CD8-positive, alpha-beta memory T cell (primary cell): ENCODE measurements at places on chromosomes 4 and X.

GRCh38 chr4:151021637-151022334 lies 6.7 kb upstream of the LRBA start:
- DNase-seq, result no peak

DNA sequence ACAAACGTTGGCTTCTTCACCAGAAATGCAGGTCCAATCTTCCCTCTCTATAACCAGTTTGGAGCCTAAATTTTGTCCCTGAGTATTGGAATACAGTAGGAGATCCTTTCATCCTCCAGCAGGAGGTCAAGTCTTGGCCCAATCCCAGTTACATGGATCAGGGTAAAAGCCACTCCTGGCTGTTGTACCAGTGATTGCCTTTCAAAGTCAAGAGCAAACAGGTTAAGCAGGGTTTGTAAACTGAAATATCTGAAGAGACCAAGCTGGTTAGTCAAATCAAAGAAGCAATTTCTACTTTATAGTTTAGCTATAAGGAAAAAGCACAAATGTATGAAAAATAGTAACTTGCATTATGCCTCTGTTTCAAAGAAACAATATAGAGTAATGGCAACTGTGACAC lies 329.4 kb downstream of the NAF1 start:
- no peak for DNase-seq

DNA sequence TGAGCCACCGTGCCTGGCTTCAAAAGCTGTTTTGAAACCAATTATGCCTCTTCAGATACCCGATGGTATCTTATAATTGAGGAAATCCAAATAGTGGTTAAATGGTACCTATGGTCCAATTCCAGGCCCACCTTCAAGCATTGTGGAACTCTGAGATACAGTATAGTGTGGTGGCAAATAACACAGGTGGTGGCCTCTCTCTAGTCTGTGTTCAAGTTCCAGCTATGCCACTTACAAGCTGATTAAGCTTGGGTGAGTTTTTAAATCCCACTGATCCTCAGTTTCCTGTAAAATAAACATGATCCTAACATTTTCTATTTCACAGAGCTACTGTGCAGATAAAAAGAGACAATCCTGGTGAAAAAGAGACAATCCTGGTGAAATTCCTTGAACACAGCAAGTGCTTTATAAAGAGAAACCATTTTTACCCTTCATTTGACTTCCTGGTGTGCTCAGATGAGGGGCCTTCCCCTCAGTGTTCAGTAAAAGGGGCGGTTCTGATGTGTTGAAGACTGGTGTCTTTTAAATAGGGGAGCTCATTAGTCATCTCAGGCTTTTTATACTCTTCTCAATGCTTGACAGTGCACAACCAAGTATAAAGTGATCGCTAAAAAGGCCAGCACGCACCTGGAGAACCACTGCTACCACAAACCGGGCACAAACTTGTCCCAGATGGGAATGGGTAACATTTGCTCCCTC lies 30.8 kb upstream of the CD40LG start:
- no peak for DNase-seq

DNA sequence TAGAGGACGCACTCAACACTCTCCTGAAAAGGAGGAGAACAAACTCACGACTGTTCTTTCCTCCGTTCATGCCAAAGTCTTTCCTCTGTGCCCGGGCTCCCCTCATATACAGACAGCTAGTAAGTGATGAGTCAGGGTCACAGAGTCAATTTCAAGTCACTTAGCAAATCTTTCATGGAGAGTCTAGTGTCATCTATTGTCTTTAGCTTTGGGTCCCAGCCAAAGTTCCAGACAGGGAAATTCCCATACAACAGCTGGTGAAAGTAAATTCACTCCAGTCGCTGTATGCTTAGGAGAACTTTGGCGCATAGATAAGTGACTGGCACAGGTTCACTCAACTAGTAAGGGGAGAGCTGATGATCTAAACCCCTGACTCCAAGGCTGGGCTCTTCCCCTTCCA lies 226.5 kb downstream of the MID1 start:
- no peak for DNase-seq

- no peak for DNase-seq
Measured at GRCh38 chr4:140135529-140136088, 18.4 kb downstream of the MAML3 start.

DNA sequence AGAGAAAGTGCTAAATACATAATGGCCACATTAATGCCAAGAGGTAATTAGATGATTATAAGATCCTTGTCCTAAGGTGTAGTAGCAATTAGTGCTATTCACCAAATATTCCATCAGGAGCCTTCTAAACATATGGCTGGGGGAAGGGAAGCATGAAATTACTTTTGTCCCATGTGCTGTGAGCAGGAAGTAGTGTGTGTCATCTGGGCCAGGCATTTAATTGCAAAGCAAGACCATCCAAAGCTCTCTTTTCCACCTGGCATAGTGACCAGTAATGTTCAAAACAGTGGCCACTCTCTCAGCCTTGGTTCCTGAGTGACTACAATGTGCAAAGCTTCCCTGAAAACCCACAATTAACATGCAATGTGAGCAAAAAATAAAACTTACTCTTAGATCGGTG lies 144.2 kb upstream of the FAM241A start:
- no peak for DNase-seq

GRCh38 chr4:176498617-176499256 lies 179.0 kb downstream of the SPCS3 start:
- no peak for DNase-seq

DNA sequence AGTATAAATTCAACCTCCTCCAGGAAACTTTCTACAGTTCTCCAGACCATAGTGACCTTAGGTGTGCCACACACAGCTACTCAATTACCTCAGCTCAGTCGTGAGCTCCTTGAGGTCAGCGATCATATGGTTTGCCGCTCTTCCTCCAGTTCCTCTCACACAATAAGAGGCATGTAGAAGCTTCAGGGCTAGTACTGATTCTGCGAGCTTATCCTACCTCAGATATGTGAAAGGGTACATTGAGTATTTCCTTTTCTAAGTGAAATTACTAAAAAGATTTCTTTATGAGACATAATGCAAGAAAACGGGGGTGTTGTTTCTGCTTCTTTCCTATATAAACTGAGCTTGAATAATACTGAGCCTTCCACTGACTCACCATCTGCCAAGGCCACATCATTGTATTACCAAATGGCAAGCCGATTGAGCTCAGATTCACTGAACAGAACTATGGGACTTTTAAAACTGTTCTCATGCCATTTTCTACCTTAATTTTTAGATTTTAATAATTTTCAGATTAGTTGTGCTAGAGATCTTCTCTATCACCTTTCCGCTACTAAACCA lies 183.1 kb downstream of the HS6ST2 start:
- DNase-seq, result no peak

- DNase-seq, result no peak
Measured at GRCh38 chrX:40073439-40074054, 24.2 kb downstream of the BCOR start.

- DNase-seq, result no peak
Measured at GRCh38 chr4:88137112-88137511, 21.3 kb downstream of the ABCG2 start.

GRCh38 chr4:133150486-133151340 lies 1.6 kb downstream of the PCDH10 start:
- no peak for DNase-seq

DNA sequence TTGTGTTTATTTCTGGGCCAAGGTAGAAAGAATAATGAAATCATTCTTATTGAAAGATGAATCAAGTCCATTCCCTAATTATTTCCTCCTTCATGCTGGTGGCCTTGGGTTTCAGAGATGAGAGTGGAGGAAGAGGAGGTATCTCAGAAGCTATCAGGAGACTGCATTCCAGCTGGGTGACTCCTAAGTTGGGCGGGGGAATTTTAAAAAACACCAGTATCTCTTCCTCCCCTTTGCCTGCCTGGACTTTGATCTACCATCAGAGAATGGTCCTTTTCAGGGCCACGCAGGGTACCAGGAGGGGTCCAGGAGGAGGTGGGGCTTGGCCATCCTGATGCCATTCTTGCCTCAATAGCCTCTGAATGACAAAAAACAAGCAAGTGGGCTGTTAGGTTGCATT lies 104.4 kb downstream of the ASMT start:
- DNase-seq, result no peak

DNA sequence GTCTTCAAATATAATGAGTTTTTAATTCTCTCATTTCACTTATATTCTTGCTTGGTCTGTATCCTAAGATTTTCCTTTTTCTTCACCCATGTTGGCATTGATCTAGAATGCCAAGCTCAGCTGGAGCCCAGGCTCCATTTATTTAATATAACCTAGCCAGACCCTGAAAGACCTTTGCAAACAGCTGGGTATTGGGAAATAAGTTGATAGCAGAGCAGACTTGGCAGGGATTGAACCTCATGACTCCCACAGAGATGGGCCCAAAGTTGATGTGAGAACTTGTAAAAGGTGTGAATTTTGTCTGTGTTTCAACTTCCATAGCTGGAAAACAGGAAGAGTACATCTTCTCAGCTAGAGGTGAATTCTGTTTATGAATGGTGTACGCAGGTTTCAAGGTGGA lies 59.5 kb downstream of the SH2D1A start:
- DNase-seq, result no peak

- DNase-seq, result no peak
Measured at GRCh38 chrX:66163849-66164411, at the start of gene HEPH. TSS of gene HEPH (plus strand) at chrX:66164247. CDS start at chrX:66170571, 6,324 bp downstream.

GRCh38 chr4:1285790-1286553 lies 3.7 kb upstream of the MAEA start:
- DNase-seq, result peak; percentile 63

- DNase-seq, result no peak
Measured at GRCh38 chr4:145293658-145294057, 113.3 kb upstream of the OTUD4 start.

GRCh38 chrX:130119312-130119898 lies 9.1 kb upstream of the ELF4 start:
- DNase-seq, result no peak

- DNase-seq, result no peak
Measured at GRCh38 chr4:92091335-92091734, 212.4 kb upstream of the GRID2 start.
